ENCODE measurements at places on chromosomes 2 and 18. TPM values are rescaled to one million over a fixed set of nuclear protein-coding genes. Genes with fewer than 3 reads are reported as not detected.

- no peak overlapping the region for H3K4me3 ChIP-seq
- H3K36me3 ChIP-seq: no peaks in the 10 kb centered on the region
Observed at GRCh38 chr2:64773461-64774118, 119.9 kb upstream of the SERTAD2 start.

- no peak for DNase-seq
- H3K4me3 ChIP-seq: no peak overlapping the region
- no peaks in the 10 kb centered on the region for H3K4me1 ChIP-seq
- H3K36me3 ChIP-seq: no peaks in the 10 kb centered on the region
- no peaks in the 10 kb centered on the region for H3K27me3 ChIP-seq
- no peak overlapping the region for H3K27ac ChIP-seq
Observed at GRCh38 chr2:128773641-128774319, 455.1 kb upstream of the HS6ST1 start.

LRRC30 gene
- total RNA-seq: not detected

GRCh38 chr2:240413813-240414429, 21.5 kb upstream of the GPC1 start:
- H3K4me3 ChIP-seq: no peak overlapping the region
- no peaks in the 10 kb centered on the region for H3K36me3 ChIP-seq
- H3K27ac ChIP-seq: no peak overlapping the region
- no peaks in the 10 kb centered on the region for H3K27me3 ChIP-seq

EIF2AK3 gene
- total RNA-seq: 13.0 TPM

GRCh38 chr18:75269124-75269680, 58.6 kb downstream of the TSHZ1 start:
- H3K36me3 ChIP-seq: no peaks in the 10 kb centered on the region
- no peaks in the 10 kb centered on the region for H3K27me3 ChIP-seq
- no peak for DNase-seq

HOXD3 gene
- total RNA-seq: not detected

GRCh38 chr2:239300871-239301735, 99.7 kb downstream of the HDAC4 start:
- H3K27ac ChIP-seq: no peak overlapping the region
- H3K36me3 ChIP-seq: no peaks in the 10 kb centered on the region
- no peak for DNase-seq
- peaks cover 37% of the 10 kb centered on the region for H3K4me1 ChIP-seq
- no peaks in the 10 kb centered on the region for H3K27me3 ChIP-seq
- no peak overlapping the region for H3K4me3 ChIP-seq

Measured in CD8-positive, alpha-beta memory T cell (primary cell).